Tibial nerve (tissue), 4 donors: ENCODE measurements at places on chromosomes 16 and 17. TPM values are rescaled to one million over a fixed set of nuclear protein-coding genes. Genes with fewer than 3 reads are reported as not detected.

Gene CRYM
- not detected for total RNA-seq

Gene MLLT6
- 90.7 TPM for total RNA-seq

Gene GRAP
- total RNA-seq = 4.6 TPM

Gene LGALS9B
- total RNA-seq = not detected

DNA sequence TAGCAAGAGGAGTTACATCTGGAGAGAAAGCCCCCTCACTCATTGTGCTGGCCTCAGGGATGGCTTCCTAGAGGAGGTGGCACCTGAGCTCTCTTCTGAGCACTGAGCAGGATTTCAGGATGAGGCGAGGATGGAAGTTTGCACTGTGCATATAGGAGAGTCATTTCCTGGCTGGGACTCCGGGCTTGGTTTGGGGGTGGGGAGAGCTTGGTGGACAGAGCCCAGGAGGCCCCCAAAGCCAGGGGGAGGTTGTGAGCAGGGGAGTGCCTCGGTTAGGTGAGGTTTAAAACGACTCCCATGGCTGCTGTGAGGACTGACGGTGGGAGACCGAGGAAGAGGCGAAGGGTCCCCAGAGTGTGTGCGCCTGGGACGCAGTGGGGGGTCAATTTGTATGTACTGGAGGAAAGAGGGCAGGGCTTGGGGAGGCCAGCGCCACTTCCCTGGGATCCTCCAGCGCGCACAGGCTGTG lies 1.2 kb downstream of the CAMKK1 start:
- peak overlapping the region; percentile 63 for H3K4me3 ChIP-seq
- peaks cover 49% of the 10 kb centered on the region for H3K4me1 ChIP-seq
- no peak for DNase-seq
- peak overlapping the region; percentile 75 for H3K27ac ChIP-seq
- no peaks in the 10 kb centered on the region for H3K27me3 ChIP-seq
- H3K36me3 ChIP-seq = no peaks in the 10 kb centered on the region

- H3K27me3 ChIP-seq = no peaks in the 10 kb centered on the region
- DNase-seq = no peak
- H3K4me1 ChIP-seq = peaks cover 44% of the 10 kb centered on the region
- no peaks in the 10 kb centered on the region for H3K36me3 ChIP-seq
- no peak overlapping the region for H3K4me3 ChIP-seq
Measured at GRCh38 chr17:73614256-73614655, 30.0 kb downstream of the SDK2 start.

DNA sequence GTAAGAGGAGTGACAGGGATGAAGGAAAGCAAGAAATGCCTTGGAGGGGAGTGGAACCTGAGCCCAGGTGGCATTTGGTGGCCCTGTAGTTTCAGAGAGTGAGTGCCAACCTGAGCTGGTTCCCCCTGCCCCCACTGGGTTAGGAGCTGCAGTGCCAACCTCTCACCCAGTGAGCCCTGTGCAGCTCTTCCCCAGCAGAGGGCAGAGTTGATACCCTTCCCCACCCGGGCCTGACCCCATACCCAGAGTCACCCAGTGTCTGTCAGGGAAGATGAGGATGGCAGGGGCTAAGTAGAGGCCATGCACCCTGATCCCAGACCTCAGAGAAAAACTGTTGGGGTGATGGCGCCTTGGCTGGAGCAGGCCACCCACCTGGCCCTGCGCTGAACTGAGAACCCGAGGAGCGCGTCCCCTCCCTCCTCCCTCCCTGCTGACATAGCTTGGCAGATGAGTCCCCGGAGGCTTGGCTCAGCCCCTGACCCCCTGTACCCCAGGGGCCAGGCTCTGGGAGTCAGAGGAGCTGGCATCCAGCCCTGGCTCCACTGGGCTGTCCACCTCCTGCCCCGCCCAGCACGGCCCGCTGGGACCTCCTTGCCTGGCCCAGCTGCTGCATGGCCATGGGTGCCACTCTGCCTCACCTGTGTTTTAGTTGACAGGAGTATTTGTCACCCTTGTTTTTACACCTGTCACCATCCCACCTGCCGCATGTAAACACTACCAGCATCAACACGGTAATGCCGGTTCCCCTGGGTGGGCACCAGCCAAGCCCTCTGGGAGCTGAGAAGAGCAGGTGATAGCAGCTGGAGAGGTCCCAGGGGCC lies 113.9 kb downstream of the AMFR start:
- H3K36me3 ChIP-seq = no peaks in the 10 kb centered on the region
- H3K27ac ChIP-seq = no peak overlapping the region
- H3K27me3 ChIP-seq = no peaks in the 10 kb centered on the region
- DNase-seq = no peak
- H3K4me3 ChIP-seq = no peak overlapping the region

DNA sequence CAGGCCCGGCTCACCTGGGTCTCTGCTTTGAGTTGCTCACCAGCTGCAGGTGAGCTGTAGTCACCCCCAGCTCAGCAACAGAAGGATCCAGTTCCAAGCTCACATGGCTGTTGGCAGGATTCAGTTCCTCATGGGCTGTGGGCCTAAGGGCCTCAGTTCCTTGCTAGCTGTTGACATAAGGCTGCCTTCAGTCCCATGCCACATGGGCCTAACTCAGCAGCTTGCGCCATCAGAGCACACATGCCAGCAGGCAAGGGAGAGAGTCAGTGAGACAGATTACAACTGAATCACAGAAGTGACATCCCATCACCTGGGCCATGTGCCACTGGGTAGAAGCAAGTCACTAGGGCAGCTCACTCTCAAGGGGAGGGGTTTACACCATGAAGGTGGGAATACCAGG lies 24.7 kb downstream of the PSMD7 start:
- no peaks in the 10 kb centered on the region for H3K27me3 ChIP-seq
- no peak overlapping the region for H3K4me3 ChIP-seq
- H3K4me1 ChIP-seq = no peaks in the 10 kb centered on the region
- no peak for DNase-seq

DNA sequence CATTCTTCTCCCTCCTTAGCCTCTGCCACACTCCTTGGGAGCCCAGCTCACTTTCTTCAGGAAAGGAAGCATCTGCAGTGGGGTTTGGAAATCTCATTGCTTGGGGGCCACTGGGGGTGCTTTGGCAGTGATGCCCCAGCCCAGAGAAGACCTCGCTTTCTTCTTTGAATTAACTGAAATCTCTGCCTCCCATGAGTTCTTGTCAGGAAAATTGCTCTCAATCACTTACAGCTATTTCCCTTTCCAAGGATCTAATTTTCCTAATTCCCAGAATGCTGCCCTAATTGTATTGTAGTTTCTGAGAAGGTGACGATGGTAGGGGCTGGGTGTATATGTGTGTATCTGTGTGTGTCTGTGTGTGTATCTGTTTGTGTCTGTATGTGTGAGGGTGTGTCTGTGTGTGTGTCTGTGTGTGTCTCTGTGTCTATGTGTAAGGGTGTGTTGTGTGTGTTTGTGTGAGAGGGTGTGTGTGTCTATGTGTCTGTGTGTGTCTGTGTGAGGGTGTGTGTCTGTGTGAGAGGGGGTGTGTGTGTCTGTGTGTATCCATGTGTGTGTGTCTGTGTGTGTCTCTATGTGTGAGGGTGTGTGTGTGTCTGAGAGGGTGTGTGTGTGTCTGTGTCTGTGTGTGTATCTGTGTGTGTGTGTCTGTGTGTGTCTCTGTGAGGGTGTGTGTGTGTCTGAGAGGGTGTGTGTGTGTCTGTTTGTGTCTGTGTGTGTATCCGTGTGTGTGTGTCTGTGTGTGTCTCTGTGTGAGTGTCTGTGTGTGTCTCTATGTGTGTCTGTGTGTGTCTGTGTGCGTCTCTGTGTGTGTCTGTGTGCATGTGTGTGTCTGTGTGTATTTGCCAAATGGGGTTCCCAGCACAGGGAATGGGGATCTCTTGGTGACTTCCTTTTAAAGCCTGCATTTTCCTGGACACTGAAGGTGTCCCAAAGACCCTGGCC lies 83.5 kb upstream of the DNAJA2 start:
- no peaks in the 10 kb centered on the region for H3K27me3 ChIP-seq
- H3K36me3 ChIP-seq = no peaks in the 10 kb centered on the region
- H3K4me3 ChIP-seq = no peak overlapping the region
- H3K27ac ChIP-seq = no peak overlapping the region

DNA sequence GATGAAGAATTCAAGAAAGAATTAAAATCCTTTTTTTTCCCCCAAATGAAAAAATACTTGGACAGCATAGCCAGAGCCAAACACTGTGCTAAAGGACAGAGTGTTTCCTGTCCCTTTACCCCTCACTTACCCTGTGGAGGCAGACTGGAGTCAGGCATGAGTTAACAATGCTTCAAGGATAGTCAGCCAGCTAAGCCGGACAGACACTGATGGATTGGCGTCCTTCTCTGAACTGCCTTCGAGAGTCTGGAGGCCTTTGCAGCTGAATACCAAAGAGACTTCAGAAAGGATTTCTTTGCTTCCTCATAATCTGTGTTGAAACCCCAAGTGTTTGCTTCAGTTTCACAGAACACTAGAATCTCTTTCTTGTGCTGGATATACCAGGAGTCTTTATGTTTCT lies 4.6 kb downstream of the METTL9 start:
- DNase-seq = no peak
- H3K36me3 ChIP-seq = no peaks in the 10 kb centered on the region
- no peak overlapping the region for H3K4me3 ChIP-seq
- peaks cover 27% of the 10 kb centered on the region for H3K4me1 ChIP-seq
- H3K27me3 ChIP-seq = no peaks in the 10 kb centered on the region

DNA sequence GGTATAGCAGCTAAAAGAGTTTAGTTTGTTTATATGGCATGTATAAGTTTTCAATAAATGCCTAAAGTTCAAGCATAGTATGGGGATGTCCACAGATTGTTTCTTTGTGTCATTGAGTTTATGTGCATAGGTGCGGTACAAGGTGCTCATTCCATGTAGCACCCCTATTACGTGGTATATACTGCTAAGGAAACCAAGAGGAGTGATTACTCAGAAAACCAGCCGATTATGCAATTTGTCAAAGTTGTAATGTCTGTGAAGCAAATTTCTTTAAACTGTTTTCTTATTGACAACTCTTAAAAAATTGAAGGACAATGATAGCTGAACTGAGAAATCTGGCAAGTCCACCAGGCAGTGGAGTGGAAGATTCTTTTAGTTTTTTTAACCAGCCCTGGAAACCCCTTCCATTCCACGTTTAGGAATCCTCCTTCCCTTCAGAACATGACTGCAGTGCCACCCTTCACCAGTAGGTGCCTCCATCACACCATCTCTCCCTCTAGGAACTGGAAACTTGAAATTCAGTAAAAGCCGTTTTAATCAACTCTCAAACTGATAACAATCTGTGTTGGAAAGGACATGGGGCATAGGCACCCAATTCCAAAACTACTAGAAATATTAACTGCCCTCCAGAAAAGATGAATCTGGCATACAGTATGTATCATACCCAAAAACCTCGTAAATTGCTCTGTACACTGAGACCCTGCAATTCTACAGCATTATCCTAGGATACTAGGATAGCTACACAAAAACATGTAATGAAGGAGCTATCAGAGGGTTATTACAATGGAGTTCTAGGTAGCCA lies 43.5 kb downstream of the REXO5 start:
- no peaks in the 10 kb centered on the region for H3K36me3 ChIP-seq
- peak overlapping the region; percentile 70 for H3K27ac ChIP-seq
- peak; percentile 97 for DNase-seq
- peaks cover 27% of the 10 kb centered on the region for H3K4me1 ChIP-seq
- no peaks in the 10 kb centered on the region for H3K27me3 ChIP-seq

DNA sequence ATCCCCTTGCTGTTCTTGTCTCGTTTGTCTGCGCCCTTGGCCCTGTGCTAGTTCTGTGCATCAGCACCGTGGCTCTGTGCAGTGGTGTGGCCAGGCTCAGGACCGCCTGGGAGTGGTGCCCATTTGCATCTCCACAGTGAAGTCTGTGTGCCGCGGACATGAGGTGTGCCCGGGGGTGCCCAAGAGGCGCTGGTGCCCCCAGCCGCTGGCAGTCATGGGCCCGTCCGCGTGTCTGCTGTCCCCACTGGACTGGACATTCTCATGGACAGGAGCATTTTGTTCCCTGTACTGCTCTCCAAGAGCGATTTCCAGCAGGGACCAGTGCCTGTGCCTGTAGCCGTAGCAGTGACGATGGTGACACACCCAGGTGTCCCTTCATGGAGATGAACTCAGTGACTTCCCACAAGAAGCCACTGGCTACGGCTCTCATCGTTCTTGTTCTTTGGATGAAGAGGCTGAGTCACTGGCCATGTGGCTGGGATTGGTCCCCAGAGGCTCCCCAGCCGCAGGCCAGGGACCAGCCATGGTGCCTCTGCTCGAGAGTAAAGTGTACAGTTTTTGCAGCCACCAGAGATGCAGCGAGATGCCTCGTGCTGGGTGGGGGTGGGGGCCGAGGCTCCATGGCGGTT lies 13.0 kb upstream of the MC1R start:
- no peaks in the 10 kb centered on the region for H3K4me1 ChIP-seq
- peaks cover 16% of the 10 kb centered on the region for H3K36me3 ChIP-seq
- no peak overlapping the region for H3K4me3 ChIP-seq
- DNase-seq = no peak
- no peak overlapping the region for H3K27ac ChIP-seq

DNA sequence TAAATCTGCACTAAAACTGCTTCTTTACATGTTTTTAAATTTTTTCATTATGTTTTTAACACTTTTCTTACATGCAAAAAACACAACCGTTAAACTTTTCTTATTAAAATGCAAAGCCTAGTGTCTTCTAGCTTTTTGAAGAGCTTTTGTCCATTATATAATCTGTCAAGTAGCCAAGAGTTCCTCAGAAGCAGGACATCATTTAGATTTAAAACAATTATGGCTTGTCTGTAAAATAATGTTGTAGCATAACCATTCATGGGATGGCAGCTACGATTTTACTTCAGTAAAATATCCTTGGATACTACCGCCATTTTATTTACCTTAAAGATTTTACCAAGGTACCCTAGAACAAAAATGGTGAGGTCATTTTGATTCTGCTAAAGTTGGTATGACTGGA lies 2.8 kb downstream of the OMG start:
- DNase-seq = no peak
- H3K27me3 ChIP-seq = no peaks in the 10 kb centered on the region
- no peaks in the 10 kb centered on the region for H3K4me1 ChIP-seq

DNA sequence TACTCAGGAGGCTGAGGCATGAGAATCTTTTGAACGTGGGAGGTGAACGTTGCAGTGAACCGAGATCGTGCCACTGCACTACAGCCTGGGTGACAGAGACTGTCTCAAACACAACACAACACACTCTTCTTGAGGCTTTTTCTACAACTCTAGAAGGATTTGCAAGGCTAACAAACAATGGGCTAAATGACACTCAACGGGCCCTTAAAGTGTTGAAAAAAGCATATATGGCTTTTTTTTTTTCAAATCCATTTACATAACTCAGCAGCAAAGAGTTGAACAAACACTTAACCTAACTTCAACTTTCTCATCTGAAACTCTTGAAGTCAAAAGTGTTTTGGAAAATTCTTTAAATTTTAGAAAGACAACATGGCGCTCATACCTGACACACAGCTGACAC lies 22.3 kb downstream of the CDR2 start:
- no peak for DNase-seq
- H3K4me1 ChIP-seq = no peaks in the 10 kb centered on the region
- H3K4me3 ChIP-seq = no peak overlapping the region
- H3K27ac ChIP-seq = no peak overlapping the region
